Activated CD4-positive, CD25-positive, alpha-beta regulatory T cell treated with anti-CD3 and anti-CD28 coated beads, Interleukin-2, amount 50 U/mL, for 72 hours (primary cell): ENCODE measurements at places on chromosomes 4 and X.

- no peak for DNase-seq
Measured at GRCh38 chr4:4789462-4789861, 70.0 kb upstream of the MSX1 start.

DNA sequence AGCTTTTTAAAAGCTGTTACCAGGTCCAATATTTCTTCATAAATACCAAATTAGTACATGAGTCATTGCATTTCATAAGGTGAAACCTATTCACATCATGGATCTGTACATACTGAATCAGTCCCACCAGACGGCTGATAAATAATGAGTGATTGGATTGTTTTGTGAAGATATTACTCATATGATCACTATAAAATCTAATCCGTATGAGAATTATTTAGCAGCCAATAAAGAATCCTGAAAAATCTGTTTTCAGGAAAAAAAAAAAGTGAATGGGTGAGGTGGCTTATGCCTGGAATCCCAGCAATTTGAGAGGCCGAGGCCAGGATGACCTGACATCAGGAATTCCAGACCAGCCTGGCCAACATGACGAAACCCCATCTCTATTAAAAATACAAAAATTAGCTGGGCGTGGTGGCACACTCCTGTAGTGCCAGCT lies 438.1 kb downstream of the INPP4B start:
- DNase-seq, result no peak

- DNase-seq, result no peak
Measured at GRCh38 chr4:58649226-58649625, 1539.0 kb upstream of the IGFBP7 start.

DNA sequence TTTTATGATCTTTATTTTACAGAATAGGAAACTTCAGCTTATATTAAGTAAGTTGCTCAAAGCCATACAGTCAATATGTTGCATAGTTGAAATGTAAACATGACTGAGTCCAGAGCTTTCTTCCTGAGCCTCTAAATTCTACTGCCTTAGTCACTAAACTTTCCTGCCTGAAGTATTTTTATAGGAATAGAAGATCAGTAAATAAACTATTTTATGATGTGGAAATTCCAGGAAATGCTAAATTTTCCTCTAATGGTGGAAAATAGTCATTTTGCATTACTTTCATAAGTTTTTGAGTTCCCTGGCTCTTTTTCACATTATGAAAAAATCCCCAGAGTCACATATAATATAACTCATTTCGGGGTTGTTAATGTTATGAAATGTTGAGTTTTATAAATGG lies 182.8 kb downstream of the BANK1 start:
- no peak for DNase-seq

DNA sequence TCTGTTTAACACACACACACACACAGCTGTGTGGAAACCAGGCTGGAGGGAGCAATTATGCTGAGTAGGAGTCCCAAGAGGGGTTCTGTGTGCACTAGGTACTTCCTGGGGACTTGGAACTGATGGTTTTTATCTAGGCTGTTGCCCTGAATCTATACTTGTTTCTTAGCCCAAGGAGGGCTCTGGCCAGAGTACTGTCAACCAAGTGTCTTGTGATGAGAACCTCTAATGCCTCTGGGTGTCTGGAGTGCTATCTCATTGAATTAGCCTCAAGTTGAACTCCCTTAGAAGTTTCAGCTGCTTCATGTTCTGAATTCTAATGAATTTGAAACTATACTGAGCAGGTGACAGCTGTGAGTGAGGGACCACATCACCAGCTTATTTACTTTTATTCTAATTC lies 16.6 kb downstream of the ARHGAP24 start:
- no peak for DNase-seq

DNA sequence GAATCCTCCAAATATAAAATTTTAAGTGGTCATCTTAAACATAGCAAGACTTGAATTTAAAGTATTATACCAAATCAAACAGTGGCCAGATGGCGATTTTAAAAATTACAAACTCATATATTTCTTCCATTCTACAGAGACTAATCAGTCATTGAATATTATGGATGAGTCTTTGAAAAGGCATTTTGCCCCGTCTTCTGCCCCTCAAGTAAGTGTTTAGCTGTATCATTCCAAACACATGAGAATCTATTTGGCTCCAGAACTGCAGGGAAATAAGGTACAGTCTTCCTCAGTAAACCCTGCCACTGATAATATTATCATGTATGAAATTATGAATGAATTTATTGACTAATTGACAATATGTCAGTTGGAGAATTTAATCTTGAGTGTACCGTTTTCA lies 191.0 kb downstream of the SLC7A11 start:
- no peak for DNase-seq

DNA sequence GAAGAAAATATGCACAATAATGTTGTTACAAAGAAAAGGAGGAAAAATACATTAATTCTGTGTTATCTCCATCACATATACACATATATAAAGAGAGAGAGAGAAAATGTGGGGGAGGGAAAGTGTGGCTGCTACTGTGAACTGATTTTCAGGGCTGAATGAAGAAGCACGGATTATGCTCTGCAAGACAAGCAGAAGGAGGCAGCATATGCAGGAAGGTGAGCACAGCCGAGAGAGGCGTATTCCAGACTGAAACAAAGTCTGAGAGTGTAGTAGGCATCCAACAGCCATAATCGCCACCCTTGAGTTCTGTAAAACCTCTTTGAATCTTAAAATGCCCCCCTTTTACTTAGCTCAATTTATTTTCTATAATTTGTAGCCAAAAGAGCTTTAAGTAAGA lies 1081.8 kb upstream of the GRID2 start:
- DNase-seq, result no peak

- no peak for DNase-seq
Measured at GRCh38 chrX:74370487-74370886, 50.8 kb upstream of the SLC16A2 start.

DNA sequence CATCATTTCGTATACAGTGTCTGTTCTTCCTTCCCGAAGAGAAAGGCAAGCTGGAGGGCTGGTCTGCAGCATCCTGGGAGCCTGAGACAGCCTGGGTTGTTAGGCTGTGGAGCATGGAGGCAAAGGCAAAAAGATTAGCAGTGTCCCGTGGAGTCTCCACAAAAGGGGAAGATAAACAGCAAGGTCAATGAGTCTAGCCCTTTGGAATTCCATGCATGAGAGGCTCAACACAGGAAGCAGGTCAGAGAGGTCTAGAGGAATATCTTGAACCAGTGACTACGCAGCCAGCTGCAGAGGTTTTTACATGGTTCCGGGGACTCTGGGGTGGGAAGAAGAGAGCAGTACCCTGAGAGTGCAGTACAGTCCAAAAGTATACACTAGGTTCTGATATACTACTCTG lies 12.2 kb upstream of the MCF2 start:
- DNase-seq, result no peak

- peak; percentile 50 for DNase-seq
Measured at GRCh38 chrX:45851434-45851991, 650.8 kb upstream of the DIPK2B start.

GRCh38 chr4:60729194-60729593 lies 470.9 kb upstream of the ADGRL3 start:
- no peak for DNase-seq

DNA sequence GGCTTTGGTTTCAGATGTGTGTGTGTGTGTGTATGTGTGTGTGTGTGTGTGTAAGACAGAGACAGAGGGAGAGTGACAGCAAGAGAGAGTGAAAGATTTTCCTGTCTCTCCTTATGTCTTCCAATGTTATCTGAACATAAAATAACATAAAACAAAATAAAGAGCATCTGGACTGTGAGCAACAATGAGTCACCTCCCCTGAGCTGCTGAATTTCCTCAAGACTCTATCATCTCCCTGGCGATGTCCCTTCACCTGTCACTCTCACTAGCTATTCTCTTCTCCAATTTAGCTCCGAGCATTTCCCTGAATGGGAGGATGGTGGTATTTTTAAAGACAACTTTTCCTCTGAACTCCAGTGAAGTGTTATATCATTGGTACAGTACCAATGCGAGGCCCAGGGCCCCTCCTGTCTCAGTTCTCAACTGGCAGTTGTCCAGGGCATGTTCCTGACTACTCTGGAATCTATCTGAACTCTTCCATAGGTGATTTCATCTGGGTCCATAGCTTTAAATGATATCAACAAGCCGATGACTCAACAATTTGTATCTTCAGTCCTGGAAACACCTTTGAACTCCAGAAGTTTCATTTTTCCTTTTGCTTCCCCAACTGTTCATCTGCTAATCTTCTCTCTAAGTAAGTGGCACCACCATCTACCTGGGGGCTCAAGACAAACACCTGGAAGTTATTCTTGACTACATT lies 195.0 kb upstream of the CLNK start:
- DNase-seq, result no peak

DNA sequence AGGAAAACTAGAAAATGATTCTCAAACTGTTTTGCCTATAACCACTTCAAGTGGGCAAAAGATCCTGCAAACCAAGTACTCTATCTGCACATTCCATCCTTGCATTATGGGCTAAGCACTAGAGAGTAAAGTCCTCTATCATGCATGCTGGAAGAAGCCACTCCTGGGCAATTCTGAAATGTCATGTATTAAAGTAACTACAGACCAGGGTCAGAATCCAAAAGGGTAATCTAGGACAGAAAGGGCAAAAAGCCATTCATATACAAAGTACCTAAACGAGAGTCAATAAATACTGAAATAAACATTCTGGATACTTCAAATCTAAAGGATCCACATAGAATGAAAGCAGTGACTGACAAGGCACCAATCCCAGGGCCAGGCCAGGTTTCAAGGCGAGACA lies 1.0 kb downstream of the SNX12 start:
- DNase-seq, result no peak

- no peak for DNase-seq
Measured at GRCh38 chr4:123505095-123506010, 108.8 kb downstream of the SPRY1 start.

DNA sequence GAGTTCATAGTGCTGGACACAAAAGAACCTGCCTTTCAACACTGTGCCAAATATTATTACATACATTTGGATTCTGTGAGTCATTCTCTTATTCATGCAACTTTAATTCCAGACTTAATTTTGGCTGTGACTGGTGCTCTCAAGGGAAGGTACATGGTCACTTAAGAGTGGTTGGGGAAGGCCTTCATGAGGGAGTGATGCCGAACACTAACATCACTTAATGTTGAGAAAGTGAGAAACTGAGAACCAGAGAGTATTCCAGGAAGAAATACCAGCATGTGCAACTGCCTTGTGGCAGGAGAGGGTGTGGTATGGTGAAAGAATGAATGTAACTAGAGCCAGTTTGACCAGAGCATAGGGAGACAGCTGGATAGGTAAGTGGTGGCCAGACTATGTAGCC lies 41.5 kb upstream of the FHDC1 start:
- no peak for DNase-seq

- DNase-seq, result no peak
Measured at GRCh38 chr4:110617646-110618580, 5.0 kb downstream of the PITX2 start.

GRCh38 chr4:60656171-60656570 lies 544.0 kb upstream of the ADGRL3 start:
- DNase-seq, result no peak

DNA sequence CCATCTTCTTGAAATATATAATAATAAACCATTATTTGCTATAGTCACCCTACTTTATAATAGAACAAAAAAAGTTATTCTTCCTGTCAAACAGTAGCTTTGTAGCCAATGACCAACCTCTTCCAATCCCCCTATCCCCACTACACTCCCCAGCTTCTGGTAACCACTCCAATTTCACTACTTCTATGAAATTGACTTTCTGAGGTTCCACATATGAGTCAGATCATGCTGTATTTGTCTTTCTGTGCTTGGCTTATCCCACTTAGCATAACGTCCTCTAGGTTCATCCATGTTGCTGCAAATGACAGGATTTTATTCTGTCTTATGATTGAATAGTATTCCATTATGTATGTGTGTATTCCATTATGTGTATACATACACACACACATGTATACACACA lies 809.7 kb upstream of the NDST4 start:
- no peak for DNase-seq
